ENCODE measurements at places on chromosomes 5 and 9.

DNA sequence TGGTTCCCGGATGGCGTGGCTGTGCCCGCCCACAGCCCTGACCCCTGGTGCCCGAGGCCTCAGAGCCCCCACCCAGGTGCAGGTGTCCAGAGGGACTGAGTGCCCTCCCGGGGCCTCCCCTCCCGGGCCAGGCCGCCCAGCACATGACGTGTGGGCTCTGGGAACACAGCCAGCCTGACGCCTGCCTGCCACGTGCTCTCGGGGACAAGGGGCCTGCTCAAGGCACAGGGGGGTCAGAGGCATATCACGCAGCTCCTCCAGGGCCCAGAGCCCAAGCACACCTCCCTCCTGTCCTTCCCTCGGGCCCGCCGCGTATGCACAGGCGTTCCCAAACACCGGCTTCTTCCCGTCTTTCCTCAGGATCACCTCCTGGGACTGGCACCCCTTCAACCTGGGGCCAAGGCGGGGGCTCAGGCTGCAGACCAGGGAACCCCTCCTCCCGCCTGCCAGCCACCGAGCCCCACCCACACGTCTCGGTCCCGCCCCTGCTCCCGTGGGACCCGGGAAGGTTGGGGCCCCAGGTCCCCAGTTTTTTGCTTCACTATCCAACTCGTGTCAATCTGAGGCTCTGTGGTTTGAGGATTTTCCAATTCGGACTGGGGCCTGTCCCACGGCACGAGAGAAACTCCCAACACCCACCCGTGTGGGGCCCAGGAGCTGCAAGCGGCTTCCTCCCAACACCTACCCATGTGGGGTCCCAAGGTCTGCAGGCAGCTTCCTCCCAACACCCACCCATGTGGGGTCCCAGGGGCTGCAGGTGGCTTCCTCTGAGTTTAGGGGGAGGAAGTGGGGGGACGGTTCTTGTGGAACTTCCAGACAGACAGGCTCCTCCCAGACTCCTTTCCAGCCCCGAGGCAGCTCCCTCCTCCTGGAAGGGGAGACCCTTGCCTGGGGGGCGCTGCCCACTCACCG, 1.5 kb downstream of the LCN10 start:
- DNase-seq, result no peak

GRCh38 chr5:53211799-53212198, 102.2 kb upstream of the MOCS2 start:
- DNase-seq, result no peak

DNA sequence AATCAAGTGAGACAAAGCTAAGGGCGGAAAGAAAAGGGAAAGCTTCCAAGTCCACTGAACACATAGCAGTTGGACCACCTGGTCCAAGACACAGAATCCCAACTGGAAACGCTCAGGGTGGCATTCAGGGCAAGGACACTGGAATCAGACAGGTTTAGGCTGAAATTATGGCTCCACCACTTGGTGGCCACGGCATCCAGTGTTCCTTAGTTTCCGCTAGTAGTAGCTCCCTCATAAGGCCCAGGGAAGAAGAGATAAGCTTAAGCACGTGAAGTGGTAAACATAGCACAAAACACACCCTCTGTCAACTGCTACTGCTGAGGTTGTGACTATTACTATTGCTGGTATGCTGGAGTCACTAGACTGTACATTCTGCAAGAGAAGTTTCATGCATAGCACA, 209.4 kb downstream of the GLIS3 start:
- no peak for DNase-seq

GRCh38 chr5:19497229-19497815, 490.7 kb downstream of the CDH18 start:
- no peak for DNase-seq

GRCh38 chr9:6567140-6567591, 78.4 kb downstream of the GLDC start:
- DNase-seq, result no peak

DNA sequence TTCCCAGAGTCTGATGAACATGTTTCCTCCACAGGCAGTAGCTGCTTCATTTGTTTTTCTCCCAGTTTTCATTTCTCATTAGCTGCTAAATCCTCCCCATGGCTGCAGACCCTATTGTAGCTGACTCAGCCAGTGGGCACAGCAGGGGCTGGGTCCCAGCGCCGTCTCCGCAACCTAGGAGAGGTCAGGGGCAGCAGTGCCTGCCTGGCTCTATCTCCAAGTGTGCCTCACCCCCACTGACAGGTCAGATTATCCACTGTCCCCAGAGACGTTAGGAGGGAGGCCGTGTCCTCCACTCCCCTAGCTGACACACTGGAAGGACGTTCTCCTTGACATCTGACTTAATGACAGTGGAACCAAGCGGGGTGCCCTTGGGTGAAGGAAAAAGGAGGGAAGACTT, 31.1 kb downstream of the KCNIP1 start:
- DNase-seq, result no peak
